ENCODE measurements at places on chromosomes 5 and 9.

- DNase-seq: no peak
Measured at GRCh38 chr5:8907168-8907868, 638.6 kb downstream of the SEMA5A start.

DNA sequence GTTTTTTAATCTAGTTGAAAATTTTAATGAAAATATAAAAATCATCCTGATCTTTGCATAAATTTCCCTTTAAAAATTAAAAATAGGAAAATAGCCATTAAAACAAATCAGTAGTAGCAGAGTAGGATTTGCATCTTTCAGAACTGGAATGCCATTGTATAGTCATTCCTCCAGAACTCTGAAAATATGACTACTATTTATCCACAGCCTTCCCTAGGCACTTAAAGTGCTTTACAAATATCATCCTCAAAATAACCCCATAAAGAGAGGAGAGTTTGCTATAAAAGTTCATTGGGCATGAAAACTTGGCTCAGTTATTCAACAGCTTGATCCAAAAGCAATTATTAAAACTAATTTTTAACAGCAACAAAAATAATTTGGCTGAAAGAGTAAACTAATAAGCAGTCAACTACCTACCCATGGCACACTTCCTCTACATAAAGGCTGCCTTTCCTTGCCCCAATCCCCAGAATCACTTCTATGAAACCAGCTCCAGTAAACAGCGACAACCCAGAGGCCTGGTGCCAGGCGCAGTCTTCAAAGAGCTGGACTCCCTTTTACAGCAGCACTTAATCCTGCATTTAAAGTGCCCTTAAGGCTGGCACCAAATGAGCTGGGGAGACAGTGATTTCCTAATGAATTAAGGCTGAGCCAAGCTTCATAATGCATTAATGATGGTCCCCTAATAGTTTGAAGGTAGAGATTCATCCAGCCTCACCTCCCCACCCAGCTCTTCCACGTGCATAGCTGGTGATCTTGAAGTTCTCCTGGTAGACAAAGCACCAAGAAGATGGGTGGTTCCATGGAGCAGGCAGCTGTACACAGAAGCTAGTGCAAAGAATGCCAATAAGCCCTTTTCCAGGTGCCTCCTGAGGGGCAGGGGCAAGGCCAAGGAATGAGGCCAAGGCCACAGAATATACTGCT, 36.1 kb downstream of the LHFPL2 start:
- DNase-seq: no peak

DNA sequence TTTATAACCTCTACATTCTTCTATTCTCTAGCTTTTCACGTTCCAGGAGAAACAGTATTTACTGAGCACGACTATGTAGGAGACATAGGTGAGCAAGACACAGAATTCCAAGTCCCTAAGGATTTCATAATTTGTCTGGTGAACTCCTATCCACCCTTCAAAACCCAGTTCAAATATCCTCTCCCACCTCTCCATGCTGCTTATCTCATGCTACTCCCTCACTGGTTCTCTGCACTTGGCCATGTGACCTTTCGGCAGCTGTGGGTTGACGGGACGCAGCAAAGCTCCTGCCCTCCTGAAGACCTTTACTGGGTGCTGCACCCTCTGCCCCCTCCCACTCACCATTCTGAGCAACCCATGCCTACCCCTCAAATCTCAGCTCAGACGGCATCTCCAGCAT, 173.2 kb downstream of the RGS3 start:
- DNase-seq: no peak

GRCh38 chr5:124871303-124871702, 124.9 kb upstream of the ZNF608 start:
- DNase-seq: no peak

DNA sequence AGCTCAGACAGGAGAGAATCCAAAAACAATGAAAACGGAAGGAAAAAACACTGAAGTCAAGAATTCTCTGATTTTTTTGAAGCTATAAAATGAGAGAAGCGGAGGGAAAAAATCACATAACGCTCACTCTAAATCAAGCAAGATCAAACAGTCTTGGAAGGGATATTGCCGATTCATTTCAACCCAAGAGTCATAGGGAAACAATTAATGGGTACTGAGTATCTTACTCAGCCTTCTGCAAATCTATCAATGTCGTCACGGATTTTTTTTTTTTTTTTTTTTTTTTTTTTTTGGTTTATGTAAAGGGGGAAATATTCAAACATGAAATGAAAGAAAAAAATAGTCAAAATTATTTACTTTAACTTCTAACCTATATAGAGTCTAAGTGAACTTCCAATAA, 9.5 kb downstream of the MEF2C start:
- DNase-seq: no peak
